ENCODE measurements at places on chromosomes 16 and 17.

- DNase-seq, result no peak
These were observed 272.2 kb upstream of the CCL2 start for GRCh38 chr17:33982909-33983308.

DNA sequence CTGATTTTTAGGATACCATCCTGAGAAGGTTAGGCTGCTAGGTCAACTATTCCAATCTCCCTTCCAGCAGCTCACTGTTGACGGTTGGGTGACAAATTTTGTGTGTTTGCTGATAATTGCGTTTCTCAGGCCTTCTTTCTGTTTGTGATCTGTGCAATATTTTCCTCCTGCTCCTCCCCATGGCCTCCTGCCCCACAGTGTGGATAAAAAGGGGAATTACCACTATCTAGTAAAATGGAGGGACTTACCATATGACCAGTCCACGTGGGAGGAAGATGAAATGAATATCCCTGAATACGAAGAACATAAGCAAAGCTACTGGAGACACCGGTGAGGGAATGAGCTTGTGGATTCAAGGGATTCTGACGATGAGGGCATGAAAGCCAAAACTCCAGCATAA lies 9.2 kb downstream of the CHD3 start:
- no peak for DNase-seq

DNA sequence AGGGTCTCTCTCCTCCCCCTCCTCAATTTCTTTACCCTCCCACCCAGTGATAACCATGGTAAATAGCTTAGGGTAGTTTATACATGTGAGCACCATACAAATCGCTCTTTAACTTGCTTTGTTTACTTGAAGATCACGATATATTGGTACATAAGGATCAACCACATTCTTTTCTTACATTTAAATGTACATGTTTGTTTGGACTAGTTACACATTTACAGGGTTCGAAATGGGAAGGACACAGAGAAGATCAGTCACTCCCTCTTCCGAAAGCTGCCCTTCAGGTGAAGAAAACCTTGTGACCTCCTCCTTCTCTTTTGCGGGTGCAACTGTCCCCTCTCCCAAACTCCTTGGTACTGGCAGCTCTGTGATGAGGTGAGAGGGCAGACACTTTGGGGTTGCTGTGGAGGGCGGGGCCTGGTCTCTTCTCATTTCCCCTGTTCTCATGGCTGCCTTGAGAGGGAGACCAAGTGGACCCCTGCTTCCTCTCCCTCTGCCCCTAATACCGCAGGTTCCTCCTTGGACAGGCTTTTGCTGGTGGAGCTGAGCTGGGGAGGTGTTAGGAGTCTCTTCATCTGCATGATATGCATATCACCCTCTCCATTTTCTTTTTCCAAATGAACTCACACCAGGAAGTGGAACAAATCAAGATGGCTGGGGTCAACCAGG lies 4.7 kb upstream of the PIK3R6 start:
- no peak for DNase-seq

GRCh38 chr17:74203439-74204240 lies at the start of gene RPL38:
TSS of gene RPL38 (plus strand) at chr17:74203678. CDS start at chr17:74203956, 278 bp downstream.
- peak; percentile 96 for DNase-seq

- no peak for DNase-seq
These were observed 109.2 kb downstream of the CCT6B start for GRCh38 chr17:34851961-34852540.

- DNase-seq, result no peak
These were observed 563 bp downstream of the ZNF771 start for GRCh38 chr16:30407804-30408534.

DNA sequence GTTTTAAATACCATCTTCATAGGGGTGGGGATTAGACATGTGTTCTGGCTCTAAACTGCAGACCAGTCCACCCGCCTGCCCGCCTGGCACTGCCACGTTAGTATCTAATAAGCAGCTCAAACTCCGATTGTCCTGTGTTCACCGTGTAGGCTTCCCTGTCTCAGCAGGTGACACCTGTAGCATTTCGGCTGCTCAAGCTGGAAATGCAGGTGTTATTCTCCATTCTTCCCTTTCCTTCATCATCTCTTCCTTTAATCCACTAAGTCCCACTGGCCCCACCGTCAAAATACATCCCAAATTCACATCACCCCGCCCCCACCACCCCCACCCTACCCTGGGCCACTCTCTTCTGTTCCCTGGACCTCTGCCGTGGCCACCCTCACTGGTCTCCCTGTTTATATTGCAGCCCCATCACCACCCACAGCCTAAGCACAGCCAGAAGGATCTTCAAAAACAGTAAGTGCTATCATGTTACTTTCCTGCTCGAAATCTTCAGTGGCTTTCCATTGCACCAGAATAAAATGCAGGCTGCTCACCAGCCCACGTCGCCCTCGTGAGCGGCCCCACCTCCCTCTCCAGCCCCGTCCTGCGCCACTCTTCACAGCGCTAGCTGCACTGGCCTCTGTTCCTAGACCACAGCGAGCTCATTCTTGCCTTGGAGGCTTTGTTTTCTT lies 65.1 kb downstream of the RTN4RL1 start:
- no peak for DNase-seq

GRCh38 chr17:9173386-9173983 lies 152.2 kb downstream of the NTN1 start:
- no peak for DNase-seq

DNA sequence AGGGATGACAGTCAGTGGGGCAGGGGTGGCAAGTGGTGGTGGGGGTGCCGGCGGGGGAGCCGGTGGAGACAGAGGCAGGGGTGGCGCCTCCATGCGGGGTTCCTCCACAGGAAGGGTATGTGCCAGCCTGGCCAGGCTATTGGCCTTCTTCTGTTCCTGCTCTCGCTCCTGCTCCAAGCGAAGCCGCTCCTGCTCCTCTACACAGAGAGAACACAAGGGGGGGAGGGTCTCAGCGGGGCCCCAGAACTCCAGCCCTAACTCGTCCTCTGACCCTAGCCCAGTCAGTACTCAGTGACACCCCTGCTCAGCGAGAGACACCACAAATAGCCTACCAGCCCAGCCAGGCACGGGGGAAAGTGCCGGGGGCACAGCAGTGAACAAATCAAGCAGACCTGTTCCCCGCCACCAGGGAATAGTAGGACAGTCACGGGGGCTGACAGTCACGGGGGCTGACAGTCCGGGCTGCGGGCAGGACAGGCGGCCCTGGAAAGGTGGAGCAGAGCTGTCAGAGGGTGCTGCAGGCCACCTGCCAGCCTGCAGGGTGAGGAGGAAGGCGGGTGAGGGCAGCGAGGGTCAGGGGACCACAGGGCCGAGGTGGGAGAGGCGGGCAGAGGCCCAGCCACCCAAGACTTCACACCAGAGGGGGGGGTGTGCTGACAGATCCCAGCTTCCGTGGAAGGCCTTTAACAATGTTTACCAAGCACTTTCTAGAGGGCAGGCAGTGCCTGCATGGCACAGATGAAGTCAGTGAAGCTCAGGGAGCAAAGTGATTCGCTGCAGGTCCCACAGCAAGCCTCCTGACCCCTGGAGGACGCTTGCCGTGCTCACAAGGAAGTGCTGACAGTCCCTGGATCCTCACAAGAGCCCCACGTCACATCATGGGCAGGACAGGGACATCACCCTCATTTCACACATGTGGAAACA lies 5.3 kb downstream of the MNT start:
- DNase-seq, result no peak

GRCh38 chr17:72457712-72458111 lies 336.9 kb downstream of the SOX9 start:
- no peak for DNase-seq

DNA sequence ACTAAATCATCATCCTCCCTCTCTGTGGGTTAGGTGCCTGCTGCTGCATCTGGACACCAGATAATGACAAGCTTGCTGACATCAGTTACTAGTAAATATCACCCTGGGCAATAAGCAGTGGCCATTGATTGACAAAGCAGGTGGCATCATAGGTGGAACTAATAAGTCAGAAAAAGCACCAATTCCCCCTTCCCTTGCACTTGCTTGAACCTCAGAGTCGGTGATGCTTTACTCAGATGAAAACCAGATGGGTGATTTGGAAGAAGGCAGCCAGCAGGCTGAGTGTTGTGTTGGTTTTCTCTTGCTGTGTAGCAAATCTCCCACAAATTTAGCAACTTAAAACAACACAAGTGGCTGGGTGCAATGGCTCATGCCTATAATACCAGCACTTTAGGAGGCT lies 146.9 kb upstream of the NOL11 start:
- no peak for DNase-seq

- DNase-seq, result no peak
These were observed 8.5 kb upstream of the MED11 start for GRCh38 chr17:4722678-4723240.

DNA sequence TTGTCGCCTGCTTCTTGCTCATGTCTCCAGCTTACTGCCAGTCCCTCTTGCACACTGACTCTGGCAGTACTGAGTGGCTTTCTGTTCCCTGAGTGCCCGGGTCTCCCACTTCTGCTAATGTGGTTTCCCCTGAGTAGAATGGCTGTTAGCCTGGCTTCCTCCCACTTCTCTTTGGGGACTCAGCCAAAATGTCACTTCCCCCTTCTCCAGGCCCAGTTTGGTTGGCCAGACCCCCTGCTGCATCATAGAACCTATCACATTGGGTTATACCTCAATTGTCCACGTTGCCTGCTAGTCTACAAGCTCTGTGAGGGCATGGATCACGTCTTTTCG lies 304.4 kb downstream of the HS3ST3B1 start:
- DNase-seq, result no peak

DNA sequence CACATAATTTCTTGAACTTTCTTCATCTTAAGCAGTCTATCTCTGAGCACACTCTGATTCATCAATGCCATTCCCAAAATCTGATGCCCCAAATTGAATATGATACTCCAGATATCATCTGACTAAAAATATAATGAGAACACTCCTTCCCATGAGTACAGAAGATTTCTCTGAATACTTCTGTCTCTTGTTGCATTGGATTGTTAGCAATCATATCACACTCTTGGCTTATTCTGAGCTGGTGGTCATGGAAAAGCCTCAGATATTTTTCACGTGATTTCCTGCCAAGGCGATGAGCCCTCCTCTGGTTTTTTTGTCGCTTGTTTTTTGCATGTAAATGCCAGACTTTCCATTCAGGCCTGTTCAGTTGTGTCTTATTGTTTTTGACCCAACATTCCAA lies 87.2 kb downstream of the NOG start:
- no peak for DNase-seq

GRCh38 chr17:4498461-4499397 lies at the start of gene SPNS2:
TSS of gene SPNS2 (plus strand) at chr17:4498881. CDS start at chr17:4499048, 167 bp downstream.
- DNase-seq, result peak; percentile 72

DNA sequence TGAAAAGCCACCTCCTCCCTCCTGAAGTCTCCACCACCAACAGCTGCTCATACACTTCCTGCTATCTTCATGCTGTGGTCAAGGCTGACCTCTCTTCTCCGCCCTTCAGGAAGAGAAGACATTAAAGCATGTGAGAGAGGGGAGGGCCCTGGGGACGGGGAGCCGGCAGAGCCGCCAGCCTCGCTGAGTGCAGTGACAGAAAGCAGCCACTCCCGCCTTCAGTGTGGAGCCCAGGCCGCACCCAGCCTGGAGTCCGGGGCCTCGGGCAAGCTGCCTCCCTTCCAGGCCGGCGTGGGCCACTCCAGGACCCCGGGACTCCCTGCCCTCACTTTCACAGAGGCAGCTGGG lies 94.7 kb upstream of the TNRC6C start:
- no peak for DNase-seq

- DNase-seq, result no peak
These were observed 17.7 kb upstream of the TOM1L1 start for GRCh38 chr17:54882950-54883349.

DNA sequence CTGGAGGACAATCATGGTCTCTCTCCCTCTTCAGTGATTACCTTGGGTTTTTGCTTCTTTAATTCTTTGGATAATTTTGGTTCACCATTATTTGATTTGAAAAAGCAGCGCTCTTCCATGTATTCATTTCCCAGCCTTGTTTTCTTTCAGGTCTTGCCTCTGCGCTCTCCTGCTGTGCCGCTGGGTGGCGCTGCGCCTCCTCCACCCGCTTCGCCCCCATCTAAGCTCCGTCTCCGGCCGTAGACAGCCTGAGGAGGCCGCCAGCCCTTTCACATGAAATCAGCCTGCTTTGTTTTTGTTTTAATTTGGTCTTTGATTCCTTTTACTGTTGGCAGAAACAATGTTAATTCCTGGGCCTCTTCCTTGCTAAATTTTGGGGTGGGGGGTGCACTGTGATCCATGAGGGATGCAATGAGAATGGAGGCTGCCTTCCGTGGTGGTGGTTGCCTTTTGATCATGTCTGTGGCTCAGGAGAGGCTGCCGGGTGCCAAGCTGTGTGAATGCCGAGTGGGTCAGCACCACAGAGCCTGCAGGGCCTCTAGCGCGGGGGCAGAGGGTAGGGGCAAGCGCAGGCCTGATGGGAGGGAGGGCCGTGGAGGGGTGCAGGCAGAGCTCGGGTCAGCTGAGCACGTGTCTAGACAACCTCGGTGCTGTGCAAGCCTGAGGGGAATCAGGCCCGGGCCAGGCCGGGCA lies 64.1 kb downstream of the PLD6 start:
- DNase-seq, result peak; percentile 43

DNA sequence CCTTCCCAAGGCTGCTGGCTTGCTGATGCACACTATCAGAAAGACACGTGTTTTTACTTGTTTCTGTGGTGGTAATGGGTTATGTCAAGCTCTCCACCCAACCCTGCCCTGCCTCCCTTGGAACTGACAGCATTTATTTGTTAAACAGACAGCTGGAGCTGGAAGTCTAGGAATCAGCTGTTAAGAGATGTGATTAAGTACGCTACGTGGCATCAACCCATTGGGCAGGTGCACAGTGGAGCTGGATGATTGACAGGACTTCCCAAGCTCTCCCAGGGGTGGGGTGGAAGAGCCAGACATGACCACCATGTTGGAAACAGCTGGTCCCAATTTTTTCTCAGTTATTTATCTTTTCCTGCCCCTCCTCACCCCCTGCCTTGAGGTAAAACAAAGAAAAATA lies 49.4 kb downstream of the ADAMTS18 start:
- no peak for DNase-seq

DNA sequence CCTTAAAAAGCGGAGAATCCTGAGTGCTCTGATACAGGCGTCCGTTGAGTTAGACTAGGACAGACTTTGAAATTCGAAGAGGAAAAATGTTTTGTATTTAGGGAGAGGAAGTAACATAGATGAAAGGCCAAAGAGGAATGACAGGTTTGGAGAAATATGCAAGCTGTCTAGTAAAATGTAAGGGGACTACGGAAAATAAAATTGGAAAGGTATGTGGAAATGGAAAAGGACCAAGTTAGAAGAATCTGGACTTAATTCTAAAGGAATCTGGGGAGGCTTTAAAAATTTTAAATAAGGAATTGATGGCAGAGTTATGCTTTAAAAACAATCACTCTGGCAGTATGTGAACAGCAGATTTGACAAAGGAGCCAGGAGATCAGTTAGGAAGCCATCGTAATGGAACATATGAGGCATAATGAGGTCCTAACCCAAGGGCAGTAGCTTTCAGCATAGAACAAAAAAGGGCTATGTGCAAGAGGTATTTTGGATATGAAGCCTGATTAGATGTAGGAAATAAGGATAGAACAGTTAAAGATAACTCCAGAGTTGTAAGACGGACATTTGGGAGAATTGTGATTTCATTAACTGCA lies 38.3 kb downstream of the CYB561 start:
- DNase-seq, result no peak

DNA sequence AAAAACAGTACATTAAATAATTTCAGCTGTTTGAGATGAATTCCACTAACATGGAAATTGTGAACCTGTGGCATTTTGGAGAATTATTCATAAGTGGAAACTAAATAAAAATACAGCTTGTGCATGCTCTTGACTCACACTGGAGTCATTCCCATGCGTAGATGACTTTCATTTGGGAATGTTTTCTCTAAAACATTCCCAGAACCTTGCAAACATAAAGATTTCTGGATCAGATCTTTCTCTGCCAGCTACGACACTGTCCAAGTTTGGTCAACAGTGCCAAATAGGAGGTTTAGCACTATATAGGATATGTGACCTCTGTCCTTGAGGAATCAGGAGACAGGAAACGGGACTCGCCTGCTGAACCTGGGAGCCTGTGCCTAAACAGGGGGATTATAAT lies 400.9 kb downstream of the SLC39A11 start:
- DNase-seq, result no peak

Measured in activated CD8-positive, alpha-beta memory T cell treated with anti-CD3 and anti-CD28 coated beads, Interleukin-2, amount 50 U/mL, for 4 hours (primary cell).